ENCODE measurements at places on chromosomes 4 and X.

- DNase-seq = peak; percentile 41
These were observed 41.9 kb downstream of the WDR1 start for GRCh38 chr4:10074767-10075105.

DNA sequence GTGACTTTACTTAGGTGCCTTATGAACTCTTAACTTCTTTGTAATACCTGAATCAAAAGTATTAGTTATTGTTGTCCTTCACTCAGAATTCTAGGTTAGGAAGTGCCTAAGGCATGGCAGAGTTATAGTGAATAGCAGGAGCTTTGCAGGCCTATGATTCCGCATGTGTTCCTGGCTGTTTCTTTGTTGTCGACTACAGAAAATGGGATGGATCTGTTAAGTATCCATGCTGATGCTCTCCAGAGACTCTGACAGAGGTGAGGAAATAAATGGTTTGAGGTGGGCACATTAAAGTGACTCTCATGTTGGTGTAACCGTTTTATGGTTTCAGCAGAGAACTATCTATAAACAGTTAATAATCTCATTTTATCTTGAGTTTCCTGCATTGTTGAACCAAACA, 1601.3 kb downstream of the PCDH7 start:
- no peak for DNase-seq

- DNase-seq = no peak
These were observed 4.8 kb downstream of the CPZ start for GRCh38 chr4:8597319-8597718.

GRCh38 chr4:102472441-102473013, 28.6 kb upstream of the NFKB1 start:
- DNase-seq = no peak

DNA sequence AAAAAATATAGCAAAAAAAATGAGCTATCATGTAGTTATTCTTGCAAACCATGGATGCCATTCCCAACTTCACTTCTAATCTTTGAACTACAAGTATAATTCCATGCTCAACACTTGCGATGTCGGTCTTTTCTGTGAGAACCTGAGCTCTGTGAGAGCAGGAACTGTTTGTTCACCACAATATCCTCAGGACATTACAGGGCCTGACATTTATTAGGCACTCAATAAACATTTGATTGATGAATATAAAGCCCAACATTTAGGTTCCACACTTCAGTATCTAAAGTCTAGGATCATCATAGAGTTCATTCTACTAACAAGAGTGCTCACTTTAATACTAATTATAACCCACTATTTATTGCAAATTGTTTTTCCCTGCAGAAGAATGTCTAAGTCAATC, 211.6 kb upstream of the FAM241A start:
- no peak for DNase-seq

DNA sequence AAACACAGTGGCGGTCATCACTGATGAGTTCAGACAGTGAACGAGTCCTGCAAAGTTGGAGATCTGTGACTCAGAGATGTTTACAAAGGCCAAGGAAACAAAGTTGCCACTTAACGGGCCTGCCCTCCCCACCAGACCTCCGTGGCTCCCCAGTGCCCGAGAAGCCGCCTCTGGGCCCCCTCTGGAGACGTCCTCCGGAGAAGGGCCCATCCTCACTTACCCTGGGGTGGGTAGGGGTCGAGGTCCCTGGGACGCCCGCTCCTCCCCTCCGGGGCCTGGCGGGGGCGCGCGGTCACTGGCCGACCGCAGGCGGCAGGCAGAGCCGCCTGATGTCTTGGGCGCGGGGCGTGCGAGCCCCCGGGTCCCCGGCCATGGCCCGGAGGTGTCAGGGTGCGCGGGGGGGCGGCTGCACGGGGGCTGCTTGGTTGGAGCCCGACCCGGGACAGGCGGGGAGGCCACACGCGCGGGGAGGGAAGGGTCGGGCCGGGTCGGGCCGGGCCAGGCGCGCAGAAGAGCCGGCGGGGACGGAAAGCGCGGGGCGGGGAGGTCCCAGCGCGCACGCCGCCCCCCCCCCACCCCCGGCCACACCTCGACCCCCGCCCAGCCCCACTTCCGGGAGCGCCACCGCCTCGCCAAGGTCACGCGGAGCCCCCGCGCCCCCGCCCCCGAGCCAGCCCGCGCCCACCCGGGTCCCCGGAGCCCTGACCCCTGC, 529 bp downstream of the DHRSX start:
- DNase-seq = peak; percentile 62

DNA sequence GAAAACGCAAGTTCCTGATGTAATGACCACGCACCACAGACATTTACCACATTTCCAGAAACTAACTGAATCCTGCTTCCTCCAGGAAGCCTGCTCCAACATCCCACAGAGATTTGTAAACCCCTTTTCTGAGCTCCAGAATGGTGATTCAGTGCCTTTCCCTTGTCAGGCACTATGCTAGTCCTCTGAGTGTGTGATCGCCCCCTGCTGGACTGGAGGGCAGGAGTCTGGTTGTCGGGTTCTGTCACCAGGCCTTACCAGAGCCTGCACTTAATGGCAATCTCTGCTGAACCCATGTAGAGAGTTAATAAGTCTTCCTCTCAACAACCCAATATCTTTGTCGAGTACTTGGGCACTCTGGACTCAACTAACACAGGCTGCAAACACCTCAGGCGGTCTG, 14.5 kb upstream of the KDM5C start:
- peak; percentile 28 for DNase-seq

GRCh38 chr4:143215873-143216272, 31.2 kb downstream of the USP38 start:
- no peak for DNase-seq

DNA sequence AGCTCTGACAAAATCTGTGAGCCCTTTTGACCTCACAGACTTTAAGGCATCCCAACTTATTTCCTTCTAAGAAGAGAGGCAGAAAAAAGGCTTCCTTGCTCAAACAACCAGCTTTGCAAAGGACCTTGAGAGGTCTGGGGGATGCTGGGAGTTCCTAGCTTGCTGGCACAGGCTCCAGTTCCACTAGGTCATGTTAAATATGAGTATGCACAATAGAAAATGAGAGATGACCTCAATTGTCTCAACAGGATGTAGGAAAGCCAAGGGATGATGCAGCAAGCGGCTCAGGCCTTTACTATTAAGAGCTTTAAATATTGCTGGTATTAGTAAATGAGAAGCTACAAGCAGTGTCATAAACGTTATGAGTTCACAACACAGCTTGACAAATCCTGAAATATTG, 13.3 kb upstream of the ZNF827 start:
- no peak for DNase-seq

All from A549 (cell line).